AG10803 (cell line): ENCODE measurements at places on chromosomes 6 and 20.

GRCh38 chr20:53001498-53002301, 29.5 kb downstream of the TSHZ2 start:
- no peak for DNase-seq

DNA sequence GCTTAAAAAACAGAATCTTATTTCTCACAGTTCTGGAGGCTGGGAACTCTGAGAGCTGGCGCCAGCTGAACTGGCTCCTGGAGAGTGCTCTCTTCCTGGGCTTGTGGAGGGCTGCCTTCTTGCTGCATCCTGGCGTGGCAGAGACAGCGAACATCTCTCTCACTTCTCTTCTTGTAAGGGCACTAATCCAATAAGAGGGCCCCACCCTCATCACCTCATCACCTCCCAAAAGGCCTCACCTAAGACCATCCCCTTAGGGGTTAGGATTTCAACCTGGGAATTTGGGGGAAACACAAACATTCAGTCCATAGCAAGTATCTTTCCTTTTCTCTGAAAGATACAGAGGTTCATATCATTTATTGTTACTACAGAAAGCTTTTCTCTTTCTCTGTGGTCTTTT, 23.9 kb downstream of the PNLDC1 start:
- no peak for DNase-seq

DNA sequence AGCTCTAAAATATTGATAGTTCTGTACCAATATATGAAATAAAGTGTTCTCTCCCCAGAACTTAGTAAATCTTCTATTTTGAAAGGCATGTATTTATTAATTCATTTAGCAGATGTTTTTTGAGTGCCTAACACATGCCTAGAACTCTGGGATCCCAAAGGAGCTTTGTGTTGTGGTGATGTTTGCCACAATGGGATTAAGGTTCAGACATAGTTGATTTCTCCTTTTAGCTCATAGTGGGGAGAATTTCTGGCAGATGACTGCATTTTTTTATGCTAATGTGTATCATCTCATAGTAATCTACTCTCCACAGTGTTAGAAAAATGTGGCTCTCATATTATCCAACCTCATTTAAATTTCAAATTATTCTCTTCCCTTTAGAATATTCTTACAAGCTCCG, 21.7 kb downstream of the MYB start:
- no peak for DNase-seq

GRCh38 chr20:33584976-33585375, 77.2 kb upstream of the C20orf144 start:
- DNase-seq = peak; percentile 34

DNA sequence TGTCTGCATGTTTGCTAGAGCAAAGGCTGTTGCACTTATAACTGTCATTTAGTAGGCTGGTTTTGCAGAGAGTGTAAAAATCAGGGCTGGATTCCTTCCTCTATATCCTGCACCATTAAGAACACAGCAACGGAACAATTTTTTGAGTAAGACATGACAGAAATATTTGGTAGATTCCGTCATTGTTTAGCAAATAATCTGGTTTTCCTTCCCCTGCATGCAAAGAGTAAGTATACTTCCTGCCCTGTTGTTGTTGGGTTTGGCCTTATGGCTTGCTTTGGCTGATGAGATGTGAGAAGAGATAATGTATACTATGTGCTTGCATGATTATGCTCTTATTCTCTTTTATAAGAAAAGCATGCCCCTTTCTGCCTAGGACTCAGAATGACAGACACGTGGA, 23.8 kb downstream of the MANEA start:
- DNase-seq = peak; percentile 22

- DNase-seq = no peak
Measured at GRCh38 chr6:165652766-165653165, 10.3 kb downstream of the PDE10A start.

- no peak for DNase-seq
Measured at GRCh38 chr6:113121571-113121970, 735.6 kb upstream of the MARCKS start.
